ENCODE measurements at places on chromosomes 2 and 18.

GRCh38 chr2:200130762-200131166 is 175.4 kb downstream of the MAIP1 start:
- H3K4me3 ChIP-seq: no peak overlapping the region
- DNase-seq: no peak
- peaks cover 2% of the 10 kb centered on the region for H3K4me1 ChIP-seq
- H3K27ac ChIP-seq: no peak overlapping the region
- no peaks in the 10 kb centered on the region for H3K27me3 ChIP-seq

- no peaks in the 10 kb centered on the region for H3K36me3 ChIP-seq
- peaks cover 5% of the 10 kb centered on the region for H3K4me1 ChIP-seq
- H3K27me3 ChIP-seq: no peaks in the 10 kb centered on the region
- no peak overlapping the region for H3K27ac ChIP-seq
- no peak for DNase-seq
Observed at GRCh38 chr18:55593888-55594287, 5.9 kb upstream of the TCF4 start.

GRCh38 chr2:28437149-28437835 is 44.6 kb downstream of the FOSL2 start:
- H3K4me1 ChIP-seq: no peaks in the 10 kb centered on the region
- DNase-seq: no peak
- H3K27ac ChIP-seq: no peak overlapping the region
- H3K36me3 ChIP-seq: no peaks in the 10 kb centered on the region

DNA sequence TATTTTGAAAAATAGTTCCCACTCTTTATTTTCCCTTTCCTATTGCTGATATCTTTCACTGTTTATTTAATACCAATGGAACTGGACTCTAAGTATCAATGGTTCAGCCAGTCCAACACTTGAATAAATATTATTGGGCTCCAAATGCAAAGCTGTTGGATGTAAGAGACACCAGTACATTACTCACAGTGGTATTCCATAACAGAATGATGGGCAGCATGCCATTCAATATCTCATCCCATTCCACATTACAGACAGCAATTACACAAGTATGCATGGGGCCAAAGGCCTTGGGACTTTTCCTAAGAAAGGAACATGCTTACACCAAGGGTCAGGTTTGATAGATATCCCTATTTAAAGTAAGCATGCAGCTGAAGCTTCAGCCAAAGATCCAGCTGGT is 231.9 kb downstream of the RND3 start:
- H3K4me3 ChIP-seq: no peak overlapping the region
- H3K4me1 ChIP-seq: no peaks in the 10 kb centered on the region
- H3K27ac ChIP-seq: no peak overlapping the region

GRCh38 chr2:24435391-24436316 is 55.4 kb upstream of the NCOA1 start:
- no peaks in the 10 kb centered on the region for H3K36me3 ChIP-seq
- no peaks in the 10 kb centered on the region for H3K27me3 ChIP-seq
- H3K4me1 ChIP-seq: no peaks in the 10 kb centered on the region
- H3K4me3 ChIP-seq: no peak overlapping the region

DNA sequence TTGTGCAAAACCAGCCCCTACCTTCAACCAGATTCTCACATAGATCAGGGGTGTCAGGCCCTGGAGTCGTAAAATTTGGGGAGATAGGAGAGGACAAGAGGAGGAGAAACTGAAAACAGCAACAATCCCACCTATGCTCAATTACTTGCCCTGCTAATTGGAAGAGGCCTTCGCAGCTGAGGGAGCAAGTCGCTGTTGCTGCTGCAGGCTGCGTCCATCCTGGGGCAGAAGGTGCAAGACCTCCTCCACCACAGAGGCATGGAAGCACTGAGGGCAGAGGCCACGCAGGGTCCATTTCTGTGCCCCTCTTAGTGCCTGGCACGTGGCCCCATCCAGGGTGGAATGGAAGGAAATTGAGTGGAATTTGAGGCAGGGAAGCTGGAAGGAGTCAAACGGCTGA is 36.5 kb downstream of the CNGA3 start:
- no peak overlapping the region for H3K27ac ChIP-seq
- H3K4me1 ChIP-seq: no peaks in the 10 kb centered on the region
- H3K27me3 ChIP-seq: no peaks in the 10 kb centered on the region
- DNase-seq: no peak
- no peak overlapping the region for H3K4me3 ChIP-seq

DNA sequence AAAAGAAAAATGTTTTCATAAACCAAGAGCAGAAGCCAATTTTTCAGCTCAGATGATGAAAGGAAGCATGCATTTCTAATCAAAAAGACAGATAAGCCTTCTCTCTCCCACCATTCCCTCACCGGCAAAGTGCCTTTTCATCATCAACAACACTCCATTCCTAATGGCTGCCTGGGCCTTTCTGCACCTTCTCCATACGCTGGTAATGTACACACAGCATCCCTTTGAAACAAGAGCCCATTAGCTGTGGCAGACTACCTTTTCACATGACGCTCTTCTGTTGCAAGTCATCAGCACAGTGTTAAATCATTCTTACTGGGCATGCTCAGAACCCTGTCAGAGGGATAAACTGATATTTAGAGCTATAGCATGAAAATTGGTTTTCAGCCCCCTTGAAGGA is 408.9 kb downstream of the MEIS1 start:
- no peak overlapping the region for H3K4me3 ChIP-seq
- no peaks in the 10 kb centered on the region for H3K27me3 ChIP-seq
- DNase-seq: no peak
- H3K36me3 ChIP-seq: no peaks in the 10 kb centered on the region
- H3K27ac ChIP-seq: no peak overlapping the region

DNA sequence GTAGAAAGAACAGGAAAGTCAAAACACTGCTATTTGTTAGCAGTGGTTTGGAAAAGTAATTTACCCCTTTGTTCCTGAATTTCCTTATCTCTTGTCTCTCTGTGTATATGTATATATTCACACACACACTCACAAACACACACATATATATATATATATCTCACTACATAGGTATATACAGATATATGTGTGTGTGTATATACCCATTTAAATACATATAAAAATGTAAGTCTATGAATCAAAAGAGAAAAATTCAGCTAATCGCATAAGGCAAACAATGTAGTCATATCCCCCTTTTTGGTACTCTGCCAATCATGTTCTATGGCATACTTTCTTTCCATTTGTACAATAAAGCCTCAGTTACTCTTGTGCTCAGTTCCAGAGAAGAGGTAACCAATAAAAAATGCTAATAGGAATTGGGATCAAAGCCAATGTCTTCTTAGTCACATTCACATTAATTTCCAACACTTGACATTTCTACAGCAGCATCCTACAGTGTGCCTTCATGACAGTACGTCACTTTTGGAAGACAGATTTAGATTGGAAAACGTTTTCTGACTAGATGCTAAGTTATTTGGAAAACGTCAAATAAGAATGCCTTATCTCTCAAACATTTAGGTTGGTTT is 94.6 kb downstream of the MC4R start:
- H3K36me3 ChIP-seq: no peaks in the 10 kb centered on the region
- no peaks in the 10 kb centered on the region for H3K4me1 ChIP-seq
- H3K27ac ChIP-seq: no peak overlapping the region
- no peak overlapping the region for H3K4me3 ChIP-seq
- no peaks in the 10 kb centered on the region for H3K27me3 ChIP-seq

DNA sequence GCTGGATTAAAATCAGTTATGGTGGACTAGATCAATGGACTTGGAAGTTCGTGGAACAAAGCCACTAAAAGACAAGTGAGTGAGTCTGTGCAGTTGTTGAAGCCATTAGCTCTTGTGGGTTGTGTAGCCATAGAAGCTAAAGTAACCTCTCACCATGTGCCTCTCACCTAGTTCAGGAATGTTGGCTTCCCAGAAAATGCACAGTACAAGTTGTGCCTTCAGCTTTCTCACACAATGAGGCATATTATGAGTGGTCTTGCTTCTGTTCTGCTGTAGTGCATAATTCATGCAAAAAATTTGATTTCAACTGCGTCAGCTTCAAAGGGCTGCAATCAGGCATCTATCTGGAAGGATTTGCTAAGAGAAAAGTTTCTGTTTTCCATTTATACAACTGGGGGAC is 26.2 kb downstream of the CERS6 start:
- no peak overlapping the region for H3K27ac ChIP-seq
- DNase-seq: no peak
- no peaks in the 10 kb centered on the region for H3K4me1 ChIP-seq
- no peaks in the 10 kb centered on the region for H3K27me3 ChIP-seq
- no peak overlapping the region for H3K4me3 ChIP-seq
- H3K36me3 ChIP-seq: no peaks in the 10 kb centered on the region

DNA sequence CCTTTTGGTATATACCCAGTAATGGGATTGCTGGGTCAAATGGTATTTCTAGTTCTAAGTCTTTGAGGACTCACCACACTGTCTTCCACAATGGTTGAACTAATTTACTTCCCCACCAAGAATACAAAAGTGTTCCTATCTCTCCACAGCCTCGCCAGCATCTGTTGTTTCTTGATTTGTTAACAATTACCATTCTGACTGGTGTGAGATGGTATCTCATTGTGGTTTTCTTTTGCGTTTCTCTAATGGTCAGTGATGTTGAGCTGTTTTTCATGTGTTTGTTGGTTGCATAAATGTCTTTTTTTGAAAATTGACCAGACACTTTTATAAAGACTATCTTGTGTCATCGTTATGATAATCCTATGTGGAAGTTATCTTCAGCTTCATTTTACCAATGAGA is 16.0 kb upstream of the ATP8B1 start:
- H3K4me1 ChIP-seq: no peaks in the 10 kb centered on the region
- no peak for DNase-seq
- H3K27me3 ChIP-seq: no peaks in the 10 kb centered on the region
- H3K27ac ChIP-seq: no peak overlapping the region
- no peaks in the 10 kb centered on the region for H3K36me3 ChIP-seq
- no peak overlapping the region for H3K4me3 ChIP-seq

- peak; percentile 71 for DNase-seq
- no peaks in the 10 kb centered on the region for H3K27me3 ChIP-seq
- no peak overlapping the region for H3K4me3 ChIP-seq
Observed at GRCh38 chr2:39593439-39594393, 72.0 kb upstream of the TMEM178A start.
